ENCODE measurements at places on chromosomes 7 and 10. TPM values are rescaled to one million over a fixed set of nuclear protein-coding genes. Genes with fewer than 3 reads are reported as not detected.

SMKR1 gene
- 4.3 TPM for polyA plus RNA-seq

GAD2 gene
- polyA plus RNA-seq: 0.14 TPM

TMEM273 gene
- 2.9 TPM for polyA plus RNA-seq

STK31 gene
- 0.85 TPM for polyA plus RNA-seq

FGFR2 gene
- 107 TPM for polyA plus RNA-seq

CCDC172 gene
- not detected for polyA plus RNA-seq

MMP21 gene
- polyA plus RNA-seq: 0.49 TPM

DGKI gene
- 0.38 TPM for polyA plus RNA-seq

GRCh38 chr7:28806841-28807240, 151.3 kb downstream of the TRIL start:
- DNase-seq: no peak

- DNase-seq: no peak
These were observed 20.7 kb downstream of the CAV1 start for GRCh38 chr7:116545411-116545993.

GRCh38 chr7:44162179-44162578, 21.0 kb upstream of the MYL7 start:
- no peak for DNase-seq

- no peak for DNase-seq
These were observed 623.1 kb downstream of the PTPRN2 start for GRCh38 chr7:157964521-157964920.

DNA sequence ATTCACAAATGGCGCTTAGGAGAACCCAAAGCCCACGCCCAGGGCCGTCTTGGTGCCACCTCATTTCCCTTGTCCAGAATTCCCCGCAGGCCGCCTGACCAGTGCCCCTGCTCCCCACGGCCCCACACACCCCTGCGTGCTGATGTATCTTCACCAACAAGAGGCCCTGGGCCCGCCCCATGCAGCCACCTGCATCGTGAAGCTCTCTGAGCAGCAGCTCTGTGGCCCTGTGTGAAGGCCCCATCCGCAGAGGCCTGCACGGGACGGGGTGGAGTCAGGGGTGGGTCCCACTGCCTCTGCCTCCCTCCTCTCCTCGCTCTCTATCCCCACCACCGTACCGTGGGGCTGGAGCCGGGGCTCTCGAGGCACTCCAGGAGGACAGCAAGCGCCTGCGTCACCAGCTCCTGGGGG, 14.7 kb downstream of the BRAT1 start:
- no peak for DNase-seq

DNA sequence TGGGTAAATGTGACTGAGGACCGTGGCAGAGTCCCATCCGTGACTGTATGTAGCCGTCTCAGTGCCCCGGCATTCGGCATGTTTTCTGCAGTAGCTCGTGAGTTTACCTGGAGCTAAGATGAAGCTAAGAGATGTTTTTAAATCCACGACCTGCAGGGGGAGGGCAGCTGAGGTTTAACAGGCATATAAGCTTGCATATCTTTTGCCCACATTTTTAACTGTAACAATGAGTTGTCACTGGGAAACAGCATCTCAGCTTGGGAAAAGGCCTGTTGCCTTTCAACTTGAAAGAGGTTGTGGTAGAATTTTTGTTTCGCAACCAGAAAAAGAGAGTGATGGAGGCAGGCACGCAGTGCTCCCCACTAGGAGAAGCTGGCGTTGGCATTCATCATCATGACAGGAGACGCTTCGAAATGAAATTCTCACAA, 77.7 kb downstream of the CELF2 start:
- no peak for DNase-seq

GRCh38 chr10:130557181-130557845, 421.1 kb downstream of the GLRX3 start:
- DNase-seq: no peak

DNA sequence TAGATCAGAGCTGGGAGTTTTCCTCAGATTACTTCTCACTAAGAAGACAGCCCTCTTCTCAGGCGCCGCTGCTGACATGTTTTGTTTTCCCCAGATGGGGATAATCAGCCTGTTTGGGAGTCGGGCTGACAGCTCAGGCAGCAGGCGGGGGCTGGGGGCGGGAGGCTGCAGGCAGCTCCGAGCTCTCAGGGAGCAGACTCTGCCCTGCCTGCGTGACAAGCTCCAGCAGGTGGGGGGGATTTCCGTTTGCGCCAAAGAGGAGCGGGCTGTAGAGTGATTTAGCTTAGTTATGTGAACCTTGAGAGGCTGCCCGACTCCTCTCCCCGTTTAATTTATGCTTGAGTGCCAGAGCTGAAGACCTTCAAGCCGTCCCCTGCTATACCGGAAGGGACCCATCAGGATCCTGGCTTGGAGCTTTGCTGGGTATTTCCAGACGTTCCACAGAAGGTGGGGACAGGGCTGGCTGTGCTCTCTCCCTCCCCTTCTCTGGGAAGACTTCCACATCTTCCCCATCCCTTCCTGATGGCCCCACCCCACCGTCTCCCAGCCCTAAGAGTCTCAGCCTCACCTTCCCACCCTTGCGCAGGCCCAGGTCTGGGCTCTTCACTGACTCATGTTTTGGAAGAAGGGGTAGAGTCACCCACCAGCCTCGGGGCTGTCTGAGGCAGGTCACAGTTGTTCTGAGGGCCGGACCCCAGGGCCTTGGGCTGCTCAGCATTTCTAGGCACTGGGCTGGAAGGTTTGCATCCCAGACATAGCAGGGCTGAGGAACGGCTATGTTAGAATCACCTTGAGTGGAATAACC, 24.7 kb upstream of the ADCYAP1R1 start:
- DNase-seq: peak; percentile 68

DNA sequence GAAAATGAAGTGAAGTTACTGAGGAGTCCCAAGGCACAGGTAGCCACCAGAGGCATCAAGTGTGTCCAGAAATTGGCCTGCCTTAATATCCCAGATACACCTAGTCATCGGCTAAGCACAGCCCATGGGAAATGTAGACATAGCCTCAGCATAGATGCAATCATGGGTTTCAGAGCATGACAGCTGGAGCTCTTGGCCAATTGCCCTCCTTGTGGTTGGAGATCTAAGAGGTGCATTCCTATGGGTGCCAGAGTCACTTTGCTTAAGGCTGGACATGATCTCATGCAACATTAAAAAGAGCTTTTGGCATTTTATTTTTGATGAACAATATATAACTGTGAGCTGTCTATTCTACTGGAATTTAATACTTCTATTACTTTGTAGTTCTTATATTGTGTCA, 758.0 kb upstream of the LRRTM3 start:
- no peak for DNase-seq

GRCh38 chr7:121313793-121314676, 14.8 kb upstream of the WNT16 start:
- no peak for DNase-seq

- no peak for DNase-seq
These were observed 54.5 kb downstream of the UBE3C start for GRCh38 chr7:157193274-157193673.

GRCh38 chr7:112990624-112991023, 96.0 kb downstream of the GPR85 start:
- no peak for DNase-seq

Measured in left renal pelvis (tissue), 4 donors.